Naive B cell (primary cell): ENCODE measurements at places on chromosomes 1 and 21. TPM values are rescaled to one million over a fixed set of nuclear protein-coding genes. Genes with fewer than 3 reads are reported as not detected.

The BGLAP gene
- not detected for polyA plus RNA-seq

The AMY1B gene
- not detected for polyA plus RNA-seq

- DNase-seq = no peak
These were observed 40.9 kb downstream of the L1TD1 start for GRCh38 chr1:62235576-62235975.

- DNase-seq = no peak
These were observed 1208.7 kb downstream of the BRINP3 start for GRCh38 chr1:189269011-189269410.
